ENCODE measurements at places on chromosomes 5 and 9.

- DNase-seq: no peak
Observed at GRCh38 chr5:39199335-39199734, 20.0 kb downstream of the FYB1 start.

DNA sequence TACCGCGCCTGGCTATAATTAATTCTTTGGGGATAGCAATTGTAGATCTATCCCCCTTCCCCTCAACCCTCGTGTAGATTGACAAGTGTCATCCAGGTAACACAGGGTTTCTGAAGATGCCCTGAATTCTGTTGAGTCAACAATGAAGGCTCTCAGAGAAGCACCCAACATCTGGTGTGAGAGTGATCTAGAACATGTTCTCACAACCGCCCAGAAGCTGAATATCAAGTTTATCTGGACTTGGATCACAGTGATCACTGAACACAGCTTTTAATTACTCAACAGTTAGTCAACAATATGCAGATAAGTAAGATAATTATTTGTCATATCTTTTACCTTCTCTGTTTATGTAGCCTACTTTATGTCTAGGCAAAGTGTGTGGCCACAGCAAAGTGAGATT lies 204.2 kb upstream of the RGMB start:
- DNase-seq: no peak

DNA sequence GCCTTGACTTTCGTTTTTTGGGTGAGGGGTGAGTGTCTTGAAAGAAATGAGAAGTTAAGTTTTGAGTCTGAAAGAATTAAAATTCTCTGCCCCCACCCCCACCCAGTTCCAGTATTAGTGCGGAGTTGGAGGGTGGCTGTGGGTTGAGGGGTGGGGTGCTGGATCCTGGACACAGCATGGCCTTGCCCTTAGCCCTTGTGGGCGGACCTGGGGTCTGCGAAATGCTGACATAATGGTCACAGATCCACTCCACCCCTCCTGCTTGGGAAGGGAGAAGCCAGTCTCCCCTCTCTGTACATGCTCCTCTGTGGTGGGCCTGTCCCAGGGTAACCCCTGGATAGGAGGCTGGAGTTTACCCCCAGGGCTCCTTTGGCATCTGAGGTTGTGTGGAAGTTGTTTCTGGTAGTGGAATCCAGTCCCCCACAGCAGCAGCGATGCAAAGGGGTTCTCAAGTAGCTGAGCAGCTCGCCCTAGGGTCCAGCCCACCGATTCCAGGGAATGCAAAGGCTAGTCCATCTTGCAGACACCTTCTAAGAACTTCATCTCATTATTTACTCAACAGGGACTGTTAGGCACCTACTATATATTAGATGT lies 42.8 kb upstream of the TCF7 start:
- DNase-seq: no peak

DNA sequence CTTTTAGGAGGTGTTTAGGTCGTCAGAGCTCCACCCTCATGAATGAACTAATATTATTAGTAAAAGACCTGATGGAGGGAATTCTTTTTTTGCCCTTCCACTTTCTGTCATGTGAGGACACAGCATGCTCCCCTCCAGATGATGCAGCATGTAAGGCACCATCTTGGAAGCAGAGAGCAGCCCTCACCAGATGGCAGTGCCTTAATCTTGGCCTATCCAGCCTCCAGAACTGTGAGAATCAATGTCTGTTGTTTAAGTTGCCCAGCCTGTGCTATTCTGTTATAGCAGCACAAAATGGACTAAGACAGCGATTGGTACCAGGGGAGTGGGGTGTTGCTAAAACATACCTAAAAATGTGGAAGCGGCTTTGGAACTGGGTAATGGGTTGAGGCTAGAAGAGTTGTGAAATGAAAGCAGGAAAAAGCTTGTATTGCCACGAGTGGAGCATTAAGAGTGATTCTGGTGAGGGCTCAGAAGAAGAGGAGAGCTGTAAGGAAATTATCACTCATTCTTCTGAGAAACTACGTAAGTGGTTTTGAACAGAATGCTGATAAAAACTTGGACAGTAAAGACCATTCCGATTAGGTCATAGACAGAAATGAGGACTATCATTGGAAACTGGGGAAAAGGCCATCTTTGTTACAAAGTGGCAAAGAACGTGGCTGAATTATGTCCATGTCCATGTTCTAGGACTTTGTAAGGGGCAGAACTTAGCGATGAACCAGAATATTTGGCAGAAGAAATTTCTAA lies 28.6 kb downstream of the PTPDC1 start:
- no peak for DNase-seq

GRCh38 chr9:94927762-94928670 lies 201.5 kb downstream of the AOPEP start:
- DNase-seq: no peak
